Activated CD4-positive, alpha-beta T cell treated with anti-CD3 and anti-CD28 coated beads, Interleukin-2, amount 10 ng/mL, durations not matched to agents 7 days and 5 days (primary cell): ENCODE measurements at places on chromosomes 11 and 22. TPM values are rescaled to one million over a fixed set of nuclear protein-coding genes. Genes with fewer than 3 reads are reported as not detected.

The UPK3A gene
- not detected for total RNA-seq

DNA sequence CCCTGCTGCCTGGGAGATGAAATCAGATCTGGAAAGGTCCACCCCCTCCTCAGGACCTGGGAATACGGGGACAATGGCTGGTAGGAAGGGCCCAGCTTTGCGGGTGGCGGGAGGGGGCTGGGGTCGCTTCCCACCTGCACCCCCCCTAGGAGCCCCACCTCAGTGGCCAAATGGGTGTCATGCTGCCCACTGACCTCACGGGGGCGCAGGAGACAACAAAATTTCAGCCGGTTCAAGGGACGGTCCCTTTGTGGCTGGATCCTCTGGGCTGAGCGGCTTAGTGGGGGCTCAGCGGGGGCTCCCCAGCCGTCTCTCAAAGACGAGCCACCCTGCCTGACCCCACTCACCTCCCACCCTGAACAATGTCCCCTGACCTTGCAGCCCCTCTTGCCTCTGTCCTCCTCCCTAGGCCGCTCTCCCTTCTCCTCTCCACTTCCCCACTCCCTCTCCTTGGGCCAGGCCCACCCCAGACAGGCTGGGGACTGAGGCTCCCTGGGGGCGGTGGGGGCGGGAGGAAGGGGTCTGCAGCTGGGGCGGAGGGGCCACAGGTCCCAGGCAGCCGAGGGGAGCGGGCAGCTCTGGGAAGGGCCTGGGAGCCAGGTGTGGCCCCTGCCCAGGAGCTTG lies 39.3 kb upstream of the H19 start:
- no peak for DNase-seq
- H3K4me1 ChIP-seq: no peaks in the 10 kb centered on the region
- H3K4me3 ChIP-seq: no peak overlapping the region
- no peaks in the 10 kb centered on the region for H3K36me3 ChIP-seq
- no peaks in the 10 kb centered on the region for H3K27me3 ChIP-seq

- no peak overlapping the region for H3K4me3 ChIP-seq
- no peaks in the 10 kb centered on the region for H3K36me3 ChIP-seq
- no peaks in the 10 kb centered on the region for H3K4me1 ChIP-seq
- no peak overlapping the region for H3K27ac ChIP-seq
- H3K27me3 ChIP-seq: no peaks in the 10 kb centered on the region
Measured at GRCh38 chr22:47357493-47357892, 595.0 kb downstream of the TBC1D22A start.

- no peak overlapping the region for H3K4me3 ChIP-seq
- no peaks in the 10 kb centered on the region for H3K27me3 ChIP-seq
- peaks cover 29% of the 10 kb centered on the region for H3K4me1 ChIP-seq
- DNase-seq: no peak
- no peaks in the 10 kb centered on the region for H3K36me3 ChIP-seq
- no peak overlapping the region for H3K27ac ChIP-seq
Measured at GRCh38 chr11:95084509-95084908, 5.1 kb upstream of the ENDOD1 start.

The MS4A12 gene
- not detected for total RNA-seq

DNA sequence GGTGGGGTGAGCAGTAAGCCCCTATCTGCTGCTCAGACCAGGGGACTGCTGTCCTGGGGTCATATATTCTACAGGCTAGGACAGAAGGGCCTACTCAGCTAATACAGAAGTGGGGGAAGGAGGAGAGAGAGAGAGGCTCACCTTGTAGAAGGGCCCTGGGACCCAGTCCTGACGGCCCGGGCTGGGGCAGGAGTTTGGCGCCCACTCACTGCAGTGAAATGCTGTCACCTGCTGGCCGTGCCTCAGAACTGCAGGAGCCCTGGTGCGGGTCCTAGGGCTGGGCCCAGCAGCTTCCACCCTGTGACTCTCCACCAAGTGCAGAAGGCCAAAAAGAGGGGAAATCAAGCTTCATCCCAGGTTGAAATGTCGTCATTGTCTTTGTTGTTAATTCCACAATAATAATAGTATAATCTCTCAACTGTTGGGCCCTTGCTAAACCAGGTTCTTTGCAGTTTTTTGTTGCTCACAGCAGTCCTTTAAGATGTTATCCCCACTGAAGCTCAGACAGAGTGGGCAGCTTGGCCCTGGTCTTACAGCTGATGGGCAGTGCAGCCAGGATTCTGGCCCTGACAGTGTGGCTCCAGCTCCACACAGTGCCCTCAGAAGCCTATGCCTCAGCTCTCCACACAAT lies 29.6 kb downstream of the TRIM29 start:
- no peaks in the 10 kb centered on the region for H3K4me1 ChIP-seq
- H3K36me3 ChIP-seq: no peaks in the 10 kb centered on the region
- H3K27ac ChIP-seq: no peak overlapping the region
- H3K4me3 ChIP-seq: no peak overlapping the region
- peaks cover 4% of the 10 kb centered on the region for H3K27me3 ChIP-seq

- no peak for DNase-seq
- no peaks in the 10 kb centered on the region for H3K4me1 ChIP-seq
Measured at GRCh38 chr11:31295308-31295707, 74.2 kb downstream of the DCDC1 start.

DNA sequence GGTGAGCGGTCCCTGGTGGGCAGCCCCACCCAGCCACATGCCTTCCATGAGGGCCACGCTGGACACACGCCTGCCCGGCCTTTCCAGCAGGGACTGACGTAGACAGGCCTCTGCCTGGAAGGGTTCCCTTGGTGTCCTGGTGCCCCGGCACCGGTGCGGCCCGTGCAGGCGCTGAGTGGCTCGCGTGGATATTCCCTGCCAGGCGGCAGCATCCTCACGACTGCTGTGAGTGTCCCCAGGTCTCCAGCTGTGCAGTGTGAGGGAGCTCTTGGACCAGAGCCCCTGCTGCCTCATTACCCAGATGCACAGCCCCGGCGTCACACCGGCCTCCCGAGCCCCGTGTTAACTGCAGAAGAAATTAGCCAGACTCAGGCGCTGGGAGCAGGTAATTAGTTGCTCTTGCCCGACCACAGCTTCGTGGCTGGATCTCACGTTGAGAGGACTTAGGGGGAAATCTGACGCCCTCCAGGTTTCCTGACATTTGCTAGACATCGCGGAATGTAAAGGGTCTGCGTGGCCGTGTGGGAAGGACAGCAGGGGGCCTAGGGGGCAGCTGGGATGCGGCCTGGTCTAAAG lies 1196.3 kb downstream of the BRD1 start:
- peaks cover 2% of the 10 kb centered on the region for H3K4me1 ChIP-seq
- no peak for DNase-seq
- H3K27me3 ChIP-seq: peaks cover 5% of the 10 kb centered on the region
- no peak overlapping the region for H3K4me3 ChIP-seq
- no peaks in the 10 kb centered on the region for H3K36me3 ChIP-seq

- DNase-seq: peak; percentile 63
- peaks cover 19% of the 10 kb centered on the region for H3K27me3 ChIP-seq
- peak overlapping the region; percentile 4 for H3K4me3 ChIP-seq
- peaks cover 4% of the 10 kb centered on the region for H3K4me1 ChIP-seq
- no peaks in the 10 kb centered on the region for H3K36me3 ChIP-seq
Measured at GRCh38 chr11:1693327-1694063, 3.5 kb upstream of the KRTAP5-6 start.

The CD3E gene
- 841 TPM for total RNA-seq

DNA sequence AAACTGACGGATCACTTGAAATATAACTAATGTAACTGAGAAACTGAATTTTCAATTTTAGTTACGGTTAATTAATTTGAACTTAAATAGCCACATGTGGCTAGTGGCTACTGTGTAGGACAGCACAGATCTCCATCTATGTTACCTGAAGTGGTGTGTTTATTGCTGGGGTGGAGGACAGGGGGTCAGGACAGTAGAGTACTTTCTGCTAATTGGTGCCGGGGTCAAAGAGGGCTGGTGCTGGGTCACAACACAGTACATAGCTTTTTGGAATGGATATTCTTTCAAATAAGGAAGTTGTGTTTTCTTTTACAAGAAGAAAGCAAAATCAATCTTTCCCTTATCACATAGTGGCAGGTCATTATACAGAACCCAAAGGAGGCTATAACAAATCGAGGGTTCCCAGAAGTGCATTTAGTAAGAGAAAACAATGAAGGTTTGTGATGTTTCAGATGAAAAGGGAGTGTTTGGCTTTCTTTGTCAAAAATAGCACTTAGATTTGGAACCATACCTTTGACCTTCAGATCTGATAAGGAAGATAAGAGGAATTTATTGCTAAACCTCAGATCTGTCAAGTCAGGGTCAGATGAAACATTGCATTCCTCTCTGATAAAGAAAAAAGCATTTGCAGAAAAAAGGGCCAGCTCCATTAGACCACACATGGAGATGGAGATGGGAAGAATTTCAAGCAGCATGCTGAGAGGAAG lies 384.5 kb downstream of the AASDHPPT start:
- no peaks in the 10 kb centered on the region for H3K36me3 ChIP-seq
- H3K27me3 ChIP-seq: no peaks in the 10 kb centered on the region
- no peak overlapping the region for H3K4me3 ChIP-seq
- no peak overlapping the region for H3K27ac ChIP-seq
- no peaks in the 10 kb centered on the region for H3K4me1 ChIP-seq

DNA sequence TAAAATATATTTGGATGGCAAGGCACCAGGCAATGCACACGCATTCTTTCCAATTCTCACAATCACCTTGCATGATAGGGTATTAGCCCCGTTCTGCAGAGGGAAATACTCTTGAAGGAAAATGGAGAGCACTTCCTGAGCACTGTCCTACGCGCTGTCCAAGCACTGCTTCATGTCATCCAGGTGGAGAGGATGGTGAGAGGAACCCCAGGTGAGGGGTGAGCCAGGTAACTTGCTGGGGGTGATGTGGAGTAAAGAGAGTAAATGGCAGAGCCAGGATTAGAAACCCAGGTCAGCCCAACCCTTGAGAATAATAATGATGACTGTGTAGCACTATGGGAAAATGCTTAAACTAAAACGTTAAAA lies 711 bp upstream of the PACSIN2 start:
- DNase-seq: no peak
- H3K36me3 ChIP-seq: no peaks in the 10 kb centered on the region
- H3K4me1 ChIP-seq: peaks cover 22% of the 10 kb centered on the region

GRCh38 chr11:45879803-45880686 lies 5.4 kb upstream of the MAPK8IP1 start:
- H3K36me3 ChIP-seq: peaks cover 13% of the 10 kb centered on the region
- no peak for DNase-seq
- no peaks in the 10 kb centered on the region for H3K27me3 ChIP-seq
- peaks cover 7% of the 10 kb centered on the region for H3K4me1 ChIP-seq

- no peak overlapping the region for H3K27ac ChIP-seq
- peaks cover 10% of the 10 kb centered on the region for H3K36me3 ChIP-seq
- H3K4me1 ChIP-seq: peaks cover 3% of the 10 kb centered on the region
- no peak for DNase-seq
- no peak overlapping the region for H3K4me3 ChIP-seq
Measured at GRCh38 chr22:45420539-45420938, 7.0 kb downstream of the RIBC2 start.
